A549 treated with Mapracorat at 1 μM for 4 hours (cell line): ENCODE measurements at places on chromosomes 12 and 14. TPM values are rescaled to one million over a fixed set of nuclear protein-coding genes. Genes with fewer than 3 reads are reported as not detected.

OGFOD2 gene
- total RNA-seq: 11.0 to 19.9 TPM (median 19.4 TPM) in 5 replicates

BATF gene
- 0.15 TPM in 1 of 5 replicates, not detected in the others for total RNA-seq

FAIM2 gene
- not detected in 5 replicates for total RNA-seq

GLT8D2 gene
- total RNA-seq: 0.19 to 0.28 TPM (median 0.22 TPM) in 5 replicates

ARHGAP9 gene
- total RNA-seq: 0.19 to 0.83 TPM (median 0.35 TPM) in 5 replicates

NCAPD2 gene
- 56.5 to 62.5 TPM (median 60.7 TPM) in 5 replicates for total RNA-seq

ABCB9 gene
- total RNA-seq: 10.2 to 12.8 TPM (median 11.7 TPM) in 5 replicates

SLC2A14 gene
- 0.07 to 0.36 TPM (median 0.14 TPM) in 5 replicates for total RNA-seq

IFNG-AS1 gene
- total RNA-seq: not detected in 5 replicates

PZP gene
- total RNA-seq: not detected in 5 replicates

BDKRB2 gene
- 1.00 to 1.3 TPM (median 1.2 TPM) in 5 replicates for total RNA-seq

UBE3B gene
- total RNA-seq: 11.4 to 15.0 TPM (median 13.5 TPM) in 5 replicates
